Stromal cell of bone marrow (primary cell): ENCODE measurements at places on chromosomes 4 and X.

GRCh38 chr4:159010563-159011260 is 92.2 kb upstream of the RAPGEF2 start:
- DNase-seq: peak; percentile 65

GRCh38 chrX:109350551-109350950 is 131.3 kb downstream of the GUCY2F start:
- DNase-seq: no peak

DNA sequence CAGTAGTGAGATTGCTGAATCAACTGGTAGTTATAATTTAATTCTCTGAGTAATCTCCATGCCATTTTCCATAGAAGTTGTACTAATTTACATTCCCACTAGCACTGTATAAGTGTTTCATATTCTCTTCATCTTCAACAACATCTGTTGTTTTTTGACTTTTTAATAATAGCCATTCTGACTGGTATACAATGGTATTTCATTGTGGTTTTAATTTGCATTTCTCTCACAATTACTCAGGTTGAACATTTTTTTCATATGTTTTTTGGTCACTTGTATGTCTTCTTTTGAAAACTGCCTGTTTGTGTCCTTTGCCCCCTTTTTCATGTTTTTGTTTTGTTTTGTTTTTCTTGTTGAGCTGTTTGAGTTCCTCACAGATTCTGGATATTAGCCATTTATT is 880.2 kb downstream of the RAPGEF2 start:
- no peak for DNase-seq

GRCh38 chrX:75957107-75957610 is 172.1 kb upstream of the MAGEE2 start:
- DNase-seq: no peak

DNA sequence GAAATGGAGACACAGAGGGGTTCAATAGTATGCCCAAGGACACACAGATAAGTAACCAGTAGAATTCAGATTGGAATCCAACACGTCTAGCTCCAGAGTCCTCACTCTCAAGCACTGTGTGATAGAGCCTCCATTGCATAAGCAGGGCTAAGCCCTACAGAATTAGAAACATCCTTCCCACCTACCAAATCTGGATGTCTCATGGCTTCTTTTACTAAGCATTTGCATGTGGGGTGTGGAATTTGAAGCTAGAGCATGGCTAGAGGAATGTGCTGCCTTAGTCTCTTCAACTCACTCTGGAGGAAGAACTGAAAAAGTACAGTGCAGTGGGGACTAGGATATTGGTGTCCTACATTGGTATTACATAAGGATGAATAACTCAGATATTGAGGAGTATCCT is 119.4 kb downstream of the MFAP3L start:
- DNase-seq: no peak

GRCh38 chr4:26139310-26139924 is 181.4 kb upstream of the RBPJ start:
- no peak for DNase-seq

GRCh38 chr4:42638993-42639392 is 17.9 kb downstream of the ATP8A1 start:
- no peak for DNase-seq

- DNase-seq: no peak
These were observed 45.1 kb downstream of the OR13H1 start for GRCh38 chrX:131588995-131589394.

GRCh38 chr4:19945979-19946380 is 305.7 kb upstream of the SLIT2 start:
- peak; percentile 97 for DNase-seq

GRCh38 chr4:140719686-140720085 is 36.5 kb downstream of the TBC1D9 start:
- DNase-seq: no peak
